Cerebellar nuclear complex (tissue), 1 donor: ENCODE measurements at places on chromosomes 1 and 21.

DNA sequence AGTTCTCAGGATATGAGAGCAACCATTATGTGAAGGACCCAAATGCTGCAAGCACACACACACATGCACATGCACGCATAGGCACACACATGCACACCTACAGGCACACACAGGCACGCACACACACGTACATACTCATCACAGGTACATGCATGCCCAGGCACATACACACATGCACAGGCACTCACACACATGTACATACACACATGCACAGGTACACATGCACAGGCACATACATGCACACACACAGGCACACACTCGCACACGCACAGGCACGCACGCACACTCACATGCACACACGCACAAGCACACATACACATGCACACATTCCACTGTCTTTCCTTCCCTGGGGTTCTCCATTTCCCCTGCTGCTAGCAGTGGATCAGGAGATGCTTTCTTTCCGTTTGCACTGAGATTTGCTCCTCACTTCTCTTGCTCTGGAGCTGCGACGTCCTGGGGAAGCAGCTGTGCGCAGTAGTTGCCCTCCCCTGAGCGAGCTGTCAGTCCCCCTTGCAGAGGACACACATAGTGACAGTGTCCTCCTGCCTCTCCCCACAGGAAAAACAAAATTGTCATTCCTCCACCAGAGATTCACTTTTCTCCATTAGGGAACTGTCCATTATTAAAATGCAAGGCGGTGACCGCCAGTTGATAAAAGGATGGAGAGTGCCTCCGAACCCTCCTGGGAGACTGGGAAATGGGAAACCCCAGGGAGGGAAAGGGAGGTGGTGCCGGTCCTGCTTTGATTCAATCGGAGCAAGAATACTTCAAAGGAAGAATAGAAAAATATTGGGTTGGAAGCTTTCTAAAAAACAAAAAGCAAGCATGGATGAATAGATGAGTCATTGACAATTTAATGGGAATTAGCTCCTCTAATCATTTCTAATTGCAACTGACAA, 69.5 kb downstream of the WDR4 start:
- DNase-seq = no peak

- DNase-seq = no peak
Observed at GRCh38 chr1:16181887-16182719, 26.2 kb upstream of the EPHA2 start.

- no peak for DNase-seq
Observed at GRCh38 chr1:45880930-45881329, 77.5 kb downstream of the MAST2 start.

DNA sequence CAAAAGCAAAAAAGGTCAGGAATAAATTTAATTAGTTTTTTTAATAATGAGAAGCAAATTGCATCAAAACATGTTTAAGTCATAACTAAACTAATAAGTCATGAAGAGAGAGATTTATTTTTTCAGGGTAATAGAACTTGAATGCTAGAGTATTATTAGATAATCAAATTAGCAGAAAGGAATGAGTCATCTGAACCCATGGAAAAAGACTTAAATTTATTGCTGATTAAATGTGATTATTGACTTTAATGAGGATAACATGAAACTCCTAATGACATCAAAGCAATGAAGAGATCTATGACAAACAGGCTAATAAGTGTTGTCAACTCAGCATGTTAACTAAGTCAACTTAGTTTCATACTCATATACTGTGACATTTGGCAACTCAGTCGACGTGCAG, 264.2 kb downstream of the USP25 start:
- no peak for DNase-seq

GRCh38 chr21:39169906-39170305, 13.3 kb downstream of the PSMG1 start:
- DNase-seq = no peak

DNA sequence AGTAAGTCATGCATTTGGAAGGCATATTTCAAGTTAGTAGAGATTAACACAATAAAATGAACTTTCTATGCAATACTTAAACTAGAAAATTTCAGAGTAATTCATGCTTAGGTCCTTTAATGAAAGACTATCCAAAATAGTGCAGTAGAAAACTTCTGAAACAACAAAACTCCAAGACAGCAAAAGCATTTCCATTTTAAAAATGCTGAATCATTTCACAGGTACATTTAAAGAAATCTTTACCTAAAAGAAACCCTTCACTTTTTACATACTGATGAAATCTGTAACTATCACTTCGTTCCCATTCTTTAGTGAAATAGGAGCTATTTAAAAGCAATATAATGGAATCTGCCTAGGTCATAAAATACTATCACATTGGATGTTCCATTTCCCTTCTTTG, 17.5 kb downstream of the CSDE1 start:
- DNase-seq = no peak

DNA sequence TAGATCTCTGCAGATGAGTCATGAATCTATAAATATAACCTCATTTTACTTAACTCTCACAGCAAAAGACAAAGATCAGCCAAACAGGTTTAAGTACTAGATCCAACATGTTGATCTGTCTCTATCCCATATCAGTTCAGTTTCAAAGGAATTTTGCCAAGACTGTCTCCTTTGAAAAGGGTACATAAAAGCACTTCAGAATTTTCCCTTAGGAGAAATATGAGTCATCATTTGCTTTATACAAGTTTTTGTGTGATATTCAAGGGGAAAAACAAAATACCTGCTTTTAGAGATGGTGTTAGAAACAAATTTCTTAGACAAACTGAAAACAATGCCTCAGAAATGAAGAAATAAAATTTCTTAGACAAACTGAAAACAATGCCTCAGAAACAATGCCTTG, 73.5 kb upstream of the LRRC7 start:
- no peak for DNase-seq

DNA sequence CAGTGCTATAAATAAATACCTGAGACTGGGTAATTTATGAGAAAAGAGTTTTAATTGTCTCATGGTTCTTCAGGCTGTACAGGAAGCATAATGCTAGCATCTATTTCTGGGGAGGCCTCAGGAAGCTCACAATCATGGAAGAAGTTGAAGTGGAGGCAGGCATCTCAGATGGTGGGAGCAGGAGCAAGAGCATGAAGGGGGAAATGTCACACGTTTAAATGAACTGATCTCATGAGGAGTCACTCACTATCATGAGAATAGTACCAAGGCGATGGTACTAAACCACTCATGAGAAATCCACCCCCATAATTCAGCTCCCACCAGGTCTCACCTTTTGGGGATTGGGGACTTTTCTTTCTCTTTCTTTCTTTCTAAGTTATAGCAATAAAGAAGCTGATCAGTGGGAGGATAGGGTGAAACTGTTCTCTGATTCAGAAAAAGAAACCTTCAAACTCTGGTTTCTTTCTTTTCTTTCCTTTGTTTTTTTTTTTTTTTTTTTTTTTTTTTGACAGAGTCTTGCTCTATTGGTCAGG, 17.1 kb upstream of the SPAG17 start:
- no peak for DNase-seq

GRCh38 chr1:99181892-99182291, 82.4 kb upstream of the PLPPR4 start:
- DNase-seq = no peak

DNA sequence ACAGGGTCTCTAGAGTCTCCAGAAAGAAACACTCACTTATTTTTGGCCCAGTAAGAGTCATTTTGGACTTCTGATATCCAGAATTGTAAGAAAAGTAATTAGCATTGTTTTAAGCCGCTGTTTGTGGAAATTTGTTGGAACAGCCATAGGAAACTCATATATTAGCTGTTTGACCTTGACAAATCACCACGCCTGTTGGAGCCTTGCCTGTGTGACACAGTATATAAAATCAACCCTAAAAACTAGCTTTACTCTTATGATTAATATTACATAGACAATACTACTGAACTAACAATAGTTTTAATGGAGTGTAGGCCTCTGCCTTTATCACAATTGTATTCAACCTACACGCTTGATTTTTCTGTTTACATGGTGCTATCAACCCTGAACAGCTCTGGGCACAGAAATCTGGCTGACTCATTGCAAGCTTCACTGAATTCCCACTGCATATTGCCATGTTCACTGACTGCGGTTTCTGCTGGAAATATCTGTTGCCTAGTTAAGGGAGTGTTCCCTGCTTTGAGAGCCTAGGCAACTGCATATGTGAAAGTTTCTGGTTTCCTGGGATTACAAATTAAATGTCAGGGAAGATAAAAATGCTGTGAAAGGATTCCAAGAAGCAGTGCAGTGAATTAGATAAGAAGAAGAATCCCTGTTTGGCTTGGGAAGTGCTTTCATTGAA, 419.5 kb upstream of the DEPDC1 start:
- no peak for DNase-seq

- DNase-seq = no peak
Observed at GRCh38 chr1:228850141-228851100, 115.1 kb downstream of the RHOU start.

- no peak for DNase-seq
Observed at GRCh38 chr1:22526098-22526497, 37.2 kb upstream of the EPHA8 start.

DNA sequence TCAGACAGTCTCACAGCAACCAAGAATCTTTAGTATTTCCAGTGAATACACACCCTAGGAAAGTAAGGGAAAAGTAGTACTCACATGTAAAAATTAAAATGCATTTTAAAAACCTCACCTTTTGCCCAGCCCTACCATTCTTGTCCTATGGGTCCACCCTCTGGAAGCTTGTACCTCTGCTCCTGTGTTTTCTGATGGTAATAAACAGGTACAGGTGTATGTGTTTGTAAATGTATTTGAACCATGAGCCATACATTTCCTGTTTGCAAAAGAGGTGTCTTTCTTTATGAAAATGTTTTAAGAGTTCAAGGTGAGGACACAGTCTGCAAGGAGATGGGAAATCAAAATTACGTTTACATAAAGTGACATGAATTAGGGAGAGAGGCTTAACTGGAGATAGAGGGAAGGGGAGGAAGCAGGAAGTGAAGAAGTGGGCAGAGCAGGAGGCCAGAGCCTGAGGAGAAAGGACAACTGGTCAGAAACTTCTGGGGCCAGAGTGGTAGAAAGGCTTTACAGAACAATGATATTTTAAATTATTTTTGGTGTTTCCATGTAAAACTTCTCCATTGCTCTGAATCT, 52.0 kb upstream of the IVNS1ABP start:
- no peak for DNase-seq

GRCh38 chr1:200737647-200738291, 924 bp upstream of the CAMSAP2 start:
- DNase-seq = no peak

GRCh38 chr1:113998361-113998760, 19.1 kb downstream of the OLFML3 start:
- no peak for DNase-seq

GRCh38 chr1:45395051-45395450, 54.8 kb upstream of the MUTYH start:
- no peak for DNase-seq

- no peak for DNase-seq
Observed at GRCh38 chr21:38459490-38459889, 38.8 kb downstream of the ERG start.

GRCh38 chr1:59045137-59045536, 251.8 kb upstream of the FGGY start:
- DNase-seq = no peak

- no peak for DNase-seq
Observed at GRCh38 chr1:24506691-24507381, 4.2 kb downstream of the RCAN3 start.

DNA sequence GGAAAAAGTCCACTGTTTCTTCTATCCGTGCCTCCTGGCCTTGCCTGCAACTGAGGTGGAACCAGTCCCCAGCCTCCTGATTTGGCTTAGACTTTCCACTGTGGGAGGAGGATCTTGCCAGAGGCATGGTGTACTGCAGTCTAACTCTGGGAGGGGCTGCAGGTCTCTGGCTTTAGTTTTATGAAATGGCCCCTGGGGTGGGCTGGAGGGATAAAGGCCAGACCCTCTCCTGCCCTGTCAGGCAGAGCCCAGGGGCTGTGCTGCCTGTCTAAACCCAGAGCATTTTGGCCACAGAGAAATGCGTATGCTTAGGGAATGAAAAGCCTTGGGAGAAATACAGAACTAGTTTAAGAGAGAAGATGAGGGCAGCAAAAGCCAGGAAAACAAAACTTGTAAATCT, 73.0 kb downstream of the ABCA4 start:
- DNase-seq = no peak

DNA sequence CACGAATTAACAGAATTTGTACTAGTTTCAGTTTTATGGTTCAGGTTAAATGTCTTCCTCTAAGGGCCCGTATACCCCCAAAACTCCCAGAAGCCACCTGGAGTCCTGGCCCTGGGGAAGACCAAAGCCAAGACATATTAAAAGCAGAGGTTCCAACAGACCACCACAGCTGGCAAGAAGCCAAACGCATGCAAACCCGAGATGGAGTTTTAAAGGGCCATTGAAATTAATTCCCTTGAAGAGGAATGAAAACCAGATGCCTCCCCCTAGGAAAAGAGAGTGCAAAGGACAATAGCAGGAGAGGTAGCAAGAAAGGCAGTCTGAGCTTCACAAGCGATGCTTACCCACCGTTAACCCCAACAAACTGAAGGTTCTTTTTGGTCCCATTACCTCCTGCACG, 48.1 kb downstream of the KANK4 start:
- no peak for DNase-seq

DNA sequence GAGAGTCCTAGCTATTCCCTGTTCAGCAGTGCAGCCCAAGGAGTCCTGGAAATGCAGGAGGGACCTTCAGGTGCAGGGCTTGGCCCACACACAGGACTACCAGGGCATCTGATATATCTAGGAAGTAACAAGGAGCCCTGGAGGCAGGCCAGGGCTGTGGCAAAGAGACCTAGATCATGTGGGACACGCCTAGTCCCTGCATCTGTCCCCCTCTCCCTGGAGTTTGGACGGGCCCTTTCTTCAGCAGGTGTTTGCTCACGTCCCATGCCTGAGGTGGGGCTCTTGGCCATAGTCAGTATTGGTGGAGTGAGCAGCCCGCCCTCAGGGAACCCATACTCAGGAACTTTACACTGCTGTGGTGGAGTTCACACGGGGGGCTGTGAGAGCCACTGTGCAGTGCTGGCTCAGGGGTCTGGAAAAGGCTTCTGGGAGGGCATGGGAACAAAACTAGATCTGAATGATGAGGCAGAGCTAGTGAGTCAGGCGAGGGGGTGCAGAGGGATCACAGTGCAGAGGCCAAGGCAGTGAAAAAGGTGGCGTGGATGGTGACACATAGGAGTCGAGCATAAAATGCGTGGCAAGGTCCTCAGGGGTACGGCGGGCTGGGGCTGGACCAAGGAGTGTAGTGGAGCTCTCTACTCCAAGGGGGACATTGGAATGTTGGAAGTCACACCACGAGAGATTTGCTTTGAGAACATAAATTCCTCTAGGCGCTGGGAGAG, 25.6 kb downstream of the TMEM53 start:
- no peak for DNase-seq
